ENCODE measurements at places on chromosomes 13 and 19. TPM values are rescaled to one million over a fixed set of nuclear protein-coding genes. Genes with fewer than 3 reads are reported as not detected.

DNA sequence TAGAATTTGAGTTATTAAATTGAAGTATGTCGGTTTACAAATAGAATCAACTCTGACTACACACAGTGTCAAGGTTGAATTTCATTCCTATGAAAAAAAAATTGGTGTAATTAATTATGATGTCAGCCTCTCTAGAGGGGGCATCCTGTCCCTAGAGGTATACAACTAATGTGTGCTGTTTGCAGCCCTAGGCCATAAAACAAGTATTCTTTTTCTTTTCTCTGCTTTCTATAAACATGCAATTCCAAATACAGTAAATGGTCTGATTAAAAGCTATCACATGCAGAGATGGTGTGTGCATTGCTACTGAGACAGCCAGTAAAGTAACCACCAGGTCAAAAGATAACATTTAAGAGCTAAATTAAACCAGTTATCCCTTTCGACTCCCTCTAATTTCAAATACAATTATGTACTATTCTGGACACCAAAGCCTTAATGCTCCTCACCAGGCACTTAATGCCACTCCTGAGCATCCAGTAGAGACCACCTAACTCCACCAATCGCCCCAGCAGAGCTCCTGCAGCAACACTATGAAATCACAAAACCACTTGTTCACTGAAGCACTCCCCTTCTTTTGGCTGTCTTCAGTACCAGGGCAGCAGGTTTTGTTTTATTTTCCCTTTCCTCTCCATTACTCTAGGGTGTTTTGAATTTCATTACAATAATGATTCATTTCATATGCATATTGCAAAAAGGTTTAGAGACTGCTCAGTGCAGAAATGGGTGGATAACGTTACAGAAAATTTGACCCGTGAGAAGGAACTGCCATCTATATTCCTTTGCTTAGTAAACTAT, 426.9 kb downstream of the PCDH9 start:
- no peak for DNase-seq
- no peaks in the 10 kb centered on the region for H3K27me3 ChIP-seq
- H3K4me3 ChIP-seq = no peak overlapping the region
- no peak overlapping the region for H3K27ac ChIP-seq

DNA sequence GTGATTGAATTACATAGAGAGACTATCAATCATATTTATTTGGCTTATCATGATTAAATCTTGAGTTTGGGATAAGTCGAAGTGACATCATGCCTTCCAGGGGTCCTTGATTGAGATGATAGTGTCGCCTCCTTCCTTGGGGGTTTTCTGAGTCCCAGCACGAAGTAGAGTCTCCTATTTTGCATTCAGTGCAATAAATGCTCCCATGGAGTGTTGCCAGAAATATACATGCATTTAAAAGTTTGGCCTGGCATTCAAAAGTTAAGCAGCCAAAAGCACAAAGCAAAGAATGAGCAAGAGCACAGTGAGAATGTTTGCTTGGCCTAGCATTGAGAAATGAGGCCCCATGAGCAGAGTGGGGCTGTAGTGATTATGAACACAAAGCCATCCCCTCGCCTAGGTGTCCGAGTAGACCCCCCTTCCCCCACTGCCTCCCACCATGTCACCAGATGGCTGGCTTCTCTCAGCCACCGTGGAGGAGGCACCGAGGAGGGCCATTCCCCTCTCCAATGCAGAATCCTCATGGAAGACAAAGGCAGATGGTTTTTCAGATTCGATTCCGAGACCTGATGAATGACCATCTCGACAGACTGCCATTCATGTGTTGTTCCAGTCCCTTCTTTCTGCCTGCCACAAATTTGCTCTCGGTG, 58.8 kb upstream of the UBL3 start:
- H3K27me3 ChIP-seq = no peaks in the 10 kb centered on the region
- no peaks in the 10 kb centered on the region for H3K4me1 ChIP-seq
- H3K36me3 ChIP-seq = no peaks in the 10 kb centered on the region

DNA sequence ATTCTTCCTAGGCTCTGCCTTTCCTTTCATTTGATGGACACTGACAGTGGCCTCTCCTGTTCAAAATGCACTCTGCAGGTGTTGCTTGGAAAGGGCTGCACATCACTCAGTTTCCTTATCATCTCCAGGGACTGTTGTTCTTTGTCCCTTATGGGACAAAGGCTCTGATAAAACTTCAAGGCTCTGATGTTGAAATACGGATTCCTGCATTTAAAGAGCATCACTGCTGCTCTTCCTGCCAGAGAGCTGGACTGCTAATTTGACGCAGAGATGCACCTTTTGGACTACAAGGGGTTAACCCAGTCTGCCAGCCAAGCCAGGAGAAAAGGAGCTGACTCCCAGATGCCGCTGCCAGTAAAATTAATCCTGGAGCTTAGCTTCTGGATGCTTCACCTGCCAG, 952.1 kb downstream of the DIAPH3 start:
- H3K27ac ChIP-seq = no peak overlapping the region
- no peaks in the 10 kb centered on the region for H3K27me3 ChIP-seq
- no peak for DNase-seq
- no peak overlapping the region for H3K4me3 ChIP-seq
- peaks cover 4% of the 10 kb centered on the region for H3K4me1 ChIP-seq
- no peaks in the 10 kb centered on the region for H3K36me3 ChIP-seq

Gene LRRC25
- total RNA-seq = not detected

DNA sequence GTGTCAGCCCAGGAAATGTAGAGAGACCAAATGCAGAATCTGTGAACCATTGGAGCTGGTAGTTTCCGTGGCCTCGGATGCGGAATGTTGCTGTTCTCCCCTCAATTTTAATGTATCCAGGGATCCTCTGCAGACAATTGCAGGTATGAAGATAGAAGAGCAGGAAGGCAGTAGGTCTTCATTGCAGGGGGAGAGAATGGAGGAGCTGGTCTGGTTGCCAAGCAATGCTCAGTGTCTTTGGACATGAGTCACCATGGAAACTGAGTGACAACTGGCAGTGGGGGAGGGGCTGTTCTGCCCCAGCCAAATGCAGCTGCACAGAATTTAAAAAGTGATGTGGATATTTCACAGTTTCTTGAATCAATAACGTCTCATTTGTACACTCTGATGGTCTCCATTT, 56.1 kb upstream of the ZNF835 start:
- peak overlapping the region; percentile 54 for H3K4me3 ChIP-seq
- no peak overlapping the region for H3K27ac ChIP-seq
- H3K4me1 ChIP-seq = no peaks in the 10 kb centered on the region

Gene TDRD12
- total RNA-seq = 0.84 TPM

DNA sequence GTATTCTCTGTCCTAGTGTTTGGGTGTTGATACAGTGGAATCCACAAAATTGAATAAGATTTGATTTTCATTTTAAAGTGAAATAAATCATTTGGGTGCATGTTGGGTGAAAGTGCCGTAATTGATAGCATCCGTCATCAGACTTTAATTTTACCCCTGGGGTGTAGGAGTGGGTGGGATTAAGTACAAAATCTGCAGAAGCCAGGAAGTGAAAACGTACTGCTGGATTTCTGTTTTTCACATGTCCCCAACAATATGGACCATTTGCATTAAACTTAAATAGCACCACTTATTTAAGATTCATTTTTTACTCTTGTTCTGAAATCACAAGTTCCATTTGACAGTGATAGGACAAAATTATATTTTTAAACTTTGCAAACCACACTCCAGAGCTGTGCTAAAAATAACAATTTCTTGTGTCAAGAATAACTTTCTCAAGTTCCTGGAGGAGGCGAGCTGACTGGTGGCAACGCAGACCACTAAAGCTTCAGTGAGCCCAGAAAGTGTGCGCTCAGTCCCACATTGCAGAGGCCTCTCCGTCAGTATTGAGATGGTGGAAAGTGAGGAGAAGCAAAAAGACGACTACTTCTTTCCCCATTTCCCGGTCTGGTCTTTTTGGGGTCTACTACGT, 71.3 kb downstream of the ARHGEF7 start:
- H3K4me3 ChIP-seq = no peak overlapping the region
- no peak overlapping the region for H3K27ac ChIP-seq
- no peak for DNase-seq
- H3K36me3 ChIP-seq = no peaks in the 10 kb centered on the region
- no peaks in the 10 kb centered on the region for H3K4me1 ChIP-seq

GRCh38 chr13:39432196-39432595, 170.8 kb downstream of the LHFPL6 start:
- no peak for DNase-seq
- no peaks in the 10 kb centered on the region for H3K27me3 ChIP-seq
- H3K4me3 ChIP-seq = no peak overlapping the region
- H3K36me3 ChIP-seq = no peaks in the 10 kb centered on the region

- H3K4me3 ChIP-seq = no peak overlapping the region
- H3K36me3 ChIP-seq = no peaks in the 10 kb centered on the region
- no peak overlapping the region for H3K27ac ChIP-seq
- H3K4me1 ChIP-seq = no peaks in the 10 kb centered on the region
- DNase-seq = no peak
Observed at GRCh38 chr19:45163751-45164460, 3.1 kb upstream of the NKPD1 start.

Gene GSX1
- total RNA-seq = not detected

DNA sequence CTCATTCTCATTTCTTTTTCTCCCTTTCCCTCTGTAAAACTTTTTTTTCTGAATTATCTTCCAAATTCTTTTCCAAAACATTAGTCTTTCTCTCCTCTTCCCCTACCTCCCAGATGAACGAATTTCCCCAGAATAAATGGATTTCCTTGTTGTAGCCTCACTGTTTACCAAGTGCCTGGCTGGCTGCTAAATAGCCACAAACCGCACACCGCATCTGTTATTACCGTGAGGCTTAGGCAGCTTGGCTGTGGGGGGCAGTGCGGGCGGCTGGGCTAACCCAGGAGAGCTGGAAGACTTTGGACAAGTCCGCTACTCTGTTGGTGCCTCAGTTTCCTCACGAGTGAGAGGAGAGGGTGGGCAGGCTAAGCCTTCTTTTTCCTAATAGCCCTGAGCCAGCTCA, 10.7 kb downstream of the IL17D start:
- H3K4me1 ChIP-seq = peaks cover 10% of the 10 kb centered on the region
- peaks cover under 1% of the 10 kb centered on the region for H3K27me3 ChIP-seq
- no peak overlapping the region for H3K4me3 ChIP-seq
- no peak overlapping the region for H3K27ac ChIP-seq

- no peaks in the 10 kb centered on the region for H3K36me3 ChIP-seq
- H3K4me3 ChIP-seq = no peak overlapping the region
- peaks cover 93% of the 10 kb centered on the region for H3K27me3 ChIP-seq
- no peaks in the 10 kb centered on the region for H3K4me1 ChIP-seq
- peak; percentile 58 for DNase-seq
Observed at GRCh38 chr19:46821512-46822409, 28.9 kb downstream of the AP2S1 start.

DNA sequence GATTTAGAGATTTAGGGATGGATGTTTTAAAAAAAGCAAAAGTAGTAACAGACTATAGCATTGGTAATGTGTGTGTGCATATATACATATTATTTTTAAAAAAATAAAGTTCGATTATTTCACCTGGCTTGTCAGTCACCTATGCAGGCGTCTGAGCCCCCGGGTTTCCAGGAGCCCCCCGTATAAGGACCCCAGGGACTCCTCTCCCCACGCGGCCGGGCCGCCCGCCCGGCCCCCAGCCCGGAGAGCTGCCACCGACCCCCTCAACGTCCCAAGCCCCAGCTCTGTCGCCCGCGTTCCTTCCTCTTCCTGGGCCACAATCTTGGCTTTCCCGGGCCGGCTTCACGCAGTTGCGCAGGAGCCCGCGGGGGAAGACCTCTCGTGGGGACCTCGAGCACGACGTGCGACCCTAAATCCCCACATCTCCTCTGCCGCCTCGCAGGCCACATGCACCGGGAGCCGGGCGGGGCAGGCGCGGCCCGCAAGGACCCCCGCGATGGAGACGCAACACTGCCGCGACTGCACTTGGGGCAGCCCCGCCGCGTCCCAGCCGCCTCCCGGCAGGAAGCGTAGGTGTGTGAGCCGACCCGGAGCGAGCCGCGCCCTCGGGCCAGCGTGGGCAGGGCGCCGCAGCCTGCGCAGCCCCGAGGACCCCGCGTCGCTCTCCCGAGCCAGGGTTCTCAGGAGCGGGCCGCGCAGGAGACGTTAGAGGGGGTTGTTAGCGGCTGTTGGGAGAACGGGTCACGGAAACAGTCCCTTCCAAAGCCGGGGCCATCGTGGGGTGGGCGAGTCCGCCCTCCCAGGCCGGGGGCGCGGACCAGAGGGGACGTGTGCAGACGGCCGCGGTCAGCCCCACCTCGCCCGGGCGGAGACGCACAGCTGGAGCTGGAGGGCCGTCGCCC, 840 bp upstream of the CCNA1 start:
- no peaks in the 10 kb centered on the region for H3K4me1 ChIP-seq
- DNase-seq = no peak
- peak overlapping the region; percentile 74 for H3K4me3 ChIP-seq
- H3K27ac ChIP-seq = no peak overlapping the region
- H3K36me3 ChIP-seq = no peaks in the 10 kb centered on the region

Gene YJU2
- total RNA-seq = 16.4 TPM

DNA sequence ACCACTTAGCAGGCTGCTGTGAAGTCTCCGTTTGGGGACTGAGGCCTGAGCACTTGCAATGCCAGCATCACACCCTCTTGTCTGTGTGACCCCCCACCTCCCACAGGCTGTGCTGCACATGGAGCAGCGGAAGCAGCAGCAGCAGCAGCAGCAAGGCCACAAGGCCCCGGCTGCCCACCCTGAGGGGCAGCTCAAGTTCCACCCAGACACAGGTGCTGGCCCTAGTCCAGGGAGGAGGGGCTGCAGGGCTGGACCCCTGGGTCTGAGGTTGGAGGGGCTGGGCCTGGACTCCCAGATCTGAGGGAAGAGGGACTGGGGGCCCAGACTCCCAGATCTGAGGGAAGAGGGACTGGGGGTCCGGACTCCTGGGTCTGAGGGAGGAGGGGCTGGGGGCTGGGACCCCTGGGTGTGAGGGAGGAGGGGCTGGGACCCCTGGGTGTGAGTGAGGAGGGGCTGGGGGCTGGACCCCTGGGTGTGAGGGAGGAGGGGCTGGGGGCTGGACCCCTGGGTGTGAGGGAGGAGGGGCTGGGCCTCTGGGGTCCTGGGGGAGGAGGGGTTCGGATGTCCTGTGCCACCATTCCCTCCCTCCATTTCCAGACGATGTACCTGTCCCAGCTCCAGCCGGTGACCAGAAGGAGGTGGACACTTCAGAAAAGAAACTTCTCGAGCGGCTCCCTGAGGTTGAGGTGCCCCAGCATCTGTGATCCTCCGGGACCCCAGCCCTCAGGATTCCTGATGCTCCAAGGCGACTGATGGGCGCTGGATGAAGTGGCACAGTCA, 11.6 kb upstream of the DHDH start:
- peaks cover 16% of the 10 kb centered on the region for H3K36me3 ChIP-seq
- no peaks in the 10 kb centered on the region for H3K4me1 ChIP-seq
- H3K4me3 ChIP-seq = no peak overlapping the region

Gene TSSK6
- total RNA-seq = 5.5 TPM

Gene CLEC17A
- not detected for total RNA-seq

- H3K27me3 ChIP-seq = peaks cover 35% of the 10 kb centered on the region
- no peaks in the 10 kb centered on the region for H3K36me3 ChIP-seq
- no peak for DNase-seq
- no peak overlapping the region for H3K4me3 ChIP-seq
Observed at GRCh38 chr13:23695196-23695595, 125.0 kb downstream of the TNFRSF19 start.
